ENCODE measurements at places on chromosomes 16 and 17.
A peak's percentile ranks its signal among the peaks of the same experiment; 100 is the strongest.

DNA sequence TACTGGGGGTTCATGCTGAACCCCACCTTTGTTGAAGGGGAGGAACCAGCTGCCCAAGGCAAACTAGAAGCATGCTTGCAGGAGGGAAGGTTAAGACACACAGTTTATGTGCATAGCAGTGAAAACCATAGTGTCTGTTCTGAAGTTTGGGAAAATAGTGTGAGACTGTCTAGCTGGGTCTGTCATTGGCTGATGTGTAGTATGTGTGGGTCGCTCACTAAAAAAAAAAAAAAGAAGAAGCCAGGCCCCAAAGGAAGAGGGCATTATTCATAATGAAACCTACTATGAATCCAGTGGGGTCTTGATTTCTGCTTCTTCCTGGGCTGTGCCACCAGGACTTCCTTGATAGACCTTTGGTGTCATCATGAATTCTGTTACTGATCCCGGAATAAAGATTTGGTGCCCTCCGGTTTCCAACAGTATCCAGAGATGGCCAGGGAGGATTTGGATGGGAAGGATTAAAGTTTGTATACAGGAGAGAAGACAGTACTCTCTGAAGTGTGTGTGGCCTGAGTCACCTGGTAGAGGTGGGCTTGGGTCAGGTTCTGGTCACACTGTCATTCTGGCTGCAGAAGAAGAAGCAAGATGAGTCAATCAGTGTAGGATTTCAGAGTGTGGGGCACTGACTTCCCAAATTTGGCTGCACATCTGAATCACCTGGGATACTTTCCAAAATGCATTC lies 220.3 kb downstream of the PRKCA start:
- DNase-seq, result peak; percentile 48

DNA sequence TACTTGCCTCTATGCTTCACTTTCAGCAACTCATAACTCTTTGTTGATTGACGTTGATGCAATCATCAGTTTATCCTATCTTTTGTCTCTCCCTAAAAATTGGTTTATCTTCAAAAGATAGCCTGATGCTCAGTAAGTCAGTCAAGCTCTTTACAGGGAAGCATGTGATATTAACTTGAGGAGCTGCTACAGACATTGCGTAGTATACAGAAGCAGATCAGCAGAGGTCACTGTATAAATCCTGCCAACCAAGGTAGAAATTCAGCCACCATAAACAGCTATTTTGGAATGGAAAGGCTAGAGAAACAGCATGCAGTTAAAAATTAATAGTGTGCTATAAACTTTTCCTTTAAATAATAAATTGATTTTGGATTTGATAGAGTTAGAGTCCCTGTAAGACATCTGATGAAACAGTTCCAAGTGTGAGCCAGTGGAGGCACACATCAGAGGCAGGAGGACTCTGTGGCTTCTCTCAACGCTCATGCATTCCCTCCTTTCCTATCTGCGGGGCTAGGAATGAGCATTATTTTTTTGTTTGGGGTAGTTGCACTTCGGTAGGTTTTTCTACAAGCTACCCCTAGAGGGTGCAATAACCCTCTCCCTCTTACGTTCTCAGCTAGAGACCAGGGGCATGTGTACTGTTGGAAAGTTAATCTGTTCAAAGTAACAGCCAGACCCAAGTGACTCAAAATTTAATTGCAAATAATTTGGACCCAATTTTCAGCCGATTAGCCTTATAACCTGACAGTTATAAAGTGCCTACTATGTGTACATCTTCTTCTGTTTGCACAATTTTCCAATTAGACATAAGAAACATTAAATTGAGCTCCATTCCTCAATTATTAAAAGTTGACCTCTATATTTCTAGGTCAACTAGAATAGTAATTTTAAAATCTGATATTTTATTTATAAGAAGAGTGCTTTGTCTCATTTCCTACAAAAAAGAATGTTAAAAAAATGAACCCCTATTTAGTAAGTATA lies 647.7 kb upstream of the SOX9 start:
- DNase-seq, result peak; percentile 43

DNA sequence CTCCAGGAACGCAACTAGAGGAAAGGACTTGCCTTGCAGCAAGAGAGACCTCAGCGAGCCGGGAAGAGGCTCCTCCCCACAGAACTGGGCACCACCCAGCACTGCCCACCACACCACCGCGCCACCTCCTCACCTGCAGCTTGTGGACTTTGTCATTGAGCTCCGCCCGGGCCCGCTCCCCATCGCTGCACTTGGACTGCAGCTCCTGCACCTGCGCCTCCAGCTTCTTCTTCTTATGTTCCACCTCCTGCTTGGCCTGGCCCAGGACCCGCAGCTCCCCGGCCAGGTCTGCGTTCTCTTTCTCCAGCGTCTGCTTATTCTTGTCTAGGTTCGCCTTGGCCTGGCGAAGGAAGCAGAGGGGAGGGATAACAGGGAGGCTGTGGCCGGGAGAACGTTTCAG lies 76.7 kb downstream of the NDE1 start:
- DNase-seq, result no peak

DNA sequence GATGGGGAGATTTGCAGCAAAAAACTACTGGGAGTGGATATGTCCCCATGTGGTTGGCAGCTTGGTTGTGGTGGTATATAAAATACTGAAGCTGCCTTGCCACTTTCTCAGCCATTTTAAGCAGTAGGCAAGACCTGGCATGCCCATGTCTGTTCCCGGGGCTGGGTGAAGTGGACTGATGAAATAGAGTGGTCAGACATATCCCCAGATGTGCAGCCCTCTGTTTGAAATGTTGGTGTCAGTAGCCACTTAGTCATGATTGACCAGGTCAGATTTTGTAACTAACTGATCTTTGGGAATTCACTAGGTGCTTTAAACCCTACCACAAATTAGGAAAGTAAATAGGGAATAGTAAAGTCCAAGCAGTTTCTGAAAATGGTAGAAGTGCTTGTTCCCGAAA lies 151.6 kb downstream of the PHKB start:
- no peak for DNase-seq

GRCh38 chr17:19299214-19299747 lies 62.1 kb downstream of the EPN2 start:
- no peak for DNase-seq

GRCh38 chr16:89048090-89048725 lies 45.4 kb upstream of the ACSF3 start:
- no peak for DNase-seq

GRCh38 chr17:14777291-14777690 lies 476.4 kb downstream of the HS3ST3B1 start:
- DNase-seq, result no peak

DNA sequence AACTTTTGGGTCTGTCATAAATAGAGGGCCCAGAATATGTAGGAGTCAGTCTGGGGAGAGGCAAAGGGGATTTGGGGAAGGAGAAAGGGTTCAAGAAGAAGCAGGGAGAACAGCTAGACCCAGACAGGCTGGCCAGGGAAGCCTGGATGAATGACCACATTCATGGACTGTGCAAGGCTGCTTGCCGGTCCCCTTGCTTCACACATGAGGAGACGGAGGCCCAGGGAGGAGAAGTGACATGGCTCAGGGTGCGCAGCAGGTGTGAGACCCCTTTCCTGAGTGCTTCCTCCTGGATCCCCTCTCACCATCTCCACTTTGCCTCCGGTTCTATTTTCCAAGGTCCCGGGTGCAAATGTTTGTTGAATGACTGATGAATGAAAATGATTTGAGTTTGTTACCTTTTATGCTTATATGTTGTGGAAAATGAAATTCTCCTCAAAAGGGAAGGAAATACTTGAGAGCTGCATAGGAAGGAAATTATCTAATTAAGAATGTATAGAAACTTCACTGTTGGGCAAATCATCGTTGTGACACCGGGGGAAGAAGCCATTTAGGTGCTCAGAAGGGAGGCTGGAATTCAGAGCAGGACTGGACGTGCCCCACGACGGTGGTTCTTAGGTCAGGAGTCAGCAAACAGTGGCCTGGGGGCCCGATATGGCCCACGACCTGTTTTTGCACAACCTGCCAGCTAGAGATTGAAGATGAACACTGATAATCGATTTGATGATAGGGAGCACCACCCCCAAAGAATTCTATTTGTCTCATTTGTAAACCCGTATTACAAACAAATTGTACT lies 559 bp downstream of the ITGAM start:
- DNase-seq, result no peak

GRCh38 chr17:183021-183420 lies 1.6 kb upstream of the DOC2B start:
- DNase-seq, result no peak

- DNase-seq, result peak; percentile 49
These were observed 65.9 kb downstream of the EMP2 start for GRCh38 chr16:10514369-10515055.

DNA sequence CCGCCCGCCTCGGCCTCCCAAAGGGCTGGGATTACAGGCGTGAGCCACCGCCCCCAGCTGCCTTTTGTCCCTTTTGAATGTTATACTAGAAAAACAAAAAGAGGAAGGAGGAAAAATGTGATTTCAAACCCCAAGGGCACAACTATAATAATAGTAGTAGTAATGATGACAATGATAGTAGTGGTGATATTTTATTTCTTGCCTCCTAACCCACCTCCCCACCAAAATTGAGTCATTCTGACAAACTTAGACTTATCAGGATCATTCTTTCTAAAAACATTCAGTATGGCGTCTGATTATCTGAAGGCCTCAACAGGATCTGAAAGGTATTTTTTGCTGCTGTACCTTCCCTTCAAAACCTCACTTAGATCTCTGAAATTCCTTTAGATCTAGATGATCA lies 13.6 kb downstream of the GPATCH8 start:
- no peak for DNase-seq

DNA sequence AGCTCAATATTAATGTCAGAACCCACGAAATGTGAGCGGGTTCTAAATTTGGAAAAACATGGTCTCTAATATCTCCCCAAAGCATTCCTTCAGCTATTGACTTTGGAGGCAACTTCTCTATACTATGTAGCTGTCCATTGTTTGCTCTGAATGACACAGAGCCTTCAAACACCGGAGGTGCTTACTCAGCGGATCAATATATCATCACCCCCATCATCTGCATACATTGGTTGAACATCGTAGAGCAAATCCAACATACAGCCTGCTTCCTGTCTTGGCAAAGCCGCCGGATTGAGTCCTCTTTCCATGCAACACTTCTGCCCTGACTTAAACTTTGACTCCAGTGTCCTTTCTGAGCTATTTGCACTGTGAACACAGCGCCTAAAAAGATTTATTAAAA lies 61.3 kb downstream of the C17orf67 start:
- no peak for DNase-seq

DNA sequence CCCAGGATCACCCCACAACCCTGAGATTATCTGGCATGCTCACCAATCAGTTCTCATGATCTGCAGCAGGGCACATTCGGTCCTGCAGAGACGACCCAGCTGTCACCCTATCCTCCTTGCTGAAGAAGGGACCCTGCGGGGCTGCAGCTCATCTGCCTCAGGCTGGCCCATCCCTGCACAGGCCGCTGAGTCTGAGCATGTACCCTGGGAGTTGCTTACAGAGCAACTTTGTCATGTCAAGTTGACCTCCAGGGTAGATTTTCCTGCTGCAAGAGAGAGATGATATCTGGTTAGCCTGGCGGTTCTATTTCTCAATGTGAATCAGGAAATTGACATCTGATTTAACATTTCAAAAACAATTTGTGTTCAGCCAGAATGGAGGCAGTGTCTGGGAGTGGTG lies 36.0 kb upstream of the ADCY9 start:
- no peak for DNase-seq

DNA sequence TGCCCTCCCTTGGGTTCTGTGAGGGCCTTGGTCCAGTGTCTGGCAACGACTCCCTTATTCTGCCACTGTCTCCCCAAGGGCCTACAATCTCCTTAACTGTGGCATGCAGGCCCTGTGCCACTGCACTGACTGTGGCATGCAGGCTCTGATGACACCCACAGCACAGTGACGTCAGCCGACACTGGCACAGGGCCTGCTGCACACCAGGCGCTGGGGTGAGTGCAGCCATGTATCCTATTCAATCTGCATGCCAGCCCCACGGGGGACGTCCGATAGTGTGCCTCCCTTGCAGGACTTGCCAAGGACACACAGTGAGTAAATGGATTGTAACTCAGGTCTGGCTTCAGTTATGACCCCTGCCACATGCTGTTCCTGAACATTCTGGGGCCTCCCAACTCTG lies 39.8 kb upstream of the RASD1 start:
- peak; percentile 37 for DNase-seq

- DNase-seq, result no peak
These were observed 7.3 kb downstream of the MILR1 start for GRCh38 chr17:64455993-64456885.

DNA sequence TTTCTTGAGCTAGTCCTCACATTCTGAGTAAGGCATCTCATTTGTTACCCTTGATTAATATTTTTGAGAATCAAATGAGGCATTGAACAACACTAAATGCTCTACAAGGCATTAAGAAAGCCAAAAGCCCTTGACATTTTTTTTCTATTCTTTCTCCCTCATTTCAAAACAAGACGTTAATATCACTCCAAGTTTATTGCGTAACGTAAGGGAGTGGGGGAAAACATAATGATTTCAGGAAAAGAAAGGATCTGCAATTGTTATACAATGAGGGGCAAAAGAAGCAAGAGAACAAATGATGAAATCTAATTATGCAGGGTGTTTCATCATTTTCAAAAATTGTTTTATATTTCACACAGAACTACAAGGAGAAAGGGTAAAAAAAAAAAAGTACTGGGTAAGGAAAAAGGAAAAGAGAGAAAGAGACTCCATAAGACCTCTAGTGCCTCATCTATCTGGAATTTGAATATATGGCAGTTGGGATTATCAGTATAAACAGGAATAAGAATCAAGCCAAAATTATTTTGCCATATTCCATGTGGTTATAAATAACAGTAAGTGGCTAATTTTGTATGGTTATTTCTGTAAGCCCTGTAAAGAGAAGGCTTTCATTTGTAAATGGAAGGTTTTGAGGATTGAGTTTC lies 163.0 kb downstream of the ABCA8 start:
- DNase-seq, result no peak

- no peak for DNase-seq
These were observed 708 bp upstream of the NFAT5 start for GRCh38 chr16:69564845-69565670.

DNA sequence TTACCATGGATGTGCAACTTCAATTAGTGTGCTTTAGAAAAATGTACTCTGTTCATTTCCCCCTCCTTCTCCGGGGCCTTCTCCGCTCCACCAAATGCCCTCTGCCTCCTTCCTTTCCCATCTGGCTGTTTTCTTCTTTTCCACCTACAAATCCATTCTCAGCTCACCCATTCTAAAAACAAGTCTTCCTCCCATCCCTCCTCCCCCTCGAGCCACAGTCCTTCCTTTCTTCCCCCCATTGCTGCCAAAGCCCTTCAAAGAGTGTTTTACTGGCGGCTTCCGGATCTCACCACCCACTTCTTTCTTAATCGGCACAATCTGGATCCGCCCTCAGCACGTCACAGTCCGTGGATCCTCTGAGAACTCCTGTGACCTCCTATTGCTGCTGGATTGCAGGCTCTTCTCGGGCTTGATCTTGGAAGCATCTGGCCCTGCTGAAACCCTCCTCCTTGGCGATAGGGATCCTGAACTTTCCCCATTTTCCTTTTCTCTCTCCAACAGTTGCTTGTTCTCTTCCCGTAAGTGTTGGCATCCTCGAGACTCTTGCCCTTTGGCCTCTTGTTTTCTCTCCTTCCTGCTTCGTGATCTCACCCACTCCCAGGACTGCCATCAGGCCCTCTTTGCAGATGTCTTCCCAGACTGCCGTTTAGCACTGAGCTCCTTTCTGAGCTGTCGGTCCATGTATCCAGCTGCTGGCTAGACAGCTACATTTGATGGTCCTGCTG lies 36.0 kb upstream of the FBXO47 start:
- DNase-seq, result peak; percentile 19

GRCh38 chr17:42120770-42121769 lies at the start of gene KAT2A:
TSS of gene KAT2A (minus strand) at chr17:42121367. CDS start at chr17:42121304, 63 bp downstream.
- peak; percentile 72 for DNase-seq

Measured in HFFc6 (cell line).